ENCODE measurements at places on chromosomes 13 and 19.
A peak's percentile ranks its signal among the peaks of the same experiment; 100 is the strongest.

- no peaks in the 10 kb centered on the region for H3K4me1 ChIP-seq
- H3K27ac ChIP-seq: no peak overlapping the region
- H3K36me3 ChIP-seq: no peaks in the 10 kb centered on the region
- DNase-seq: no peak
- no peaks in the 10 kb centered on the region for H3K27me3 ChIP-seq
These were observed 418.1 kb upstream of the ARGLU1 start for GRCh38 chr13:106986033-106986484.

GRCh38 chr13:84126671-84127171 lies 244.4 kb upstream of the SLITRK1 start:
- no peak for DNase-seq
- H3K4me1 ChIP-seq: no peaks in the 10 kb centered on the region
- no peak overlapping the region for H3K27ac ChIP-seq
- H3K36me3 ChIP-seq: no peaks in the 10 kb centered on the region
- no peak overlapping the region for H3K4me3 ChIP-seq

- H3K27ac ChIP-seq: no peak overlapping the region
- DNase-seq: no peak
- H3K4me3 ChIP-seq: no peak overlapping the region
- H3K27me3 ChIP-seq: no peaks in the 10 kb centered on the region
These were observed 903.1 kb downstream of the SLITRK6 start for GRCh38 chr13:84896128-84896527.

DNA sequence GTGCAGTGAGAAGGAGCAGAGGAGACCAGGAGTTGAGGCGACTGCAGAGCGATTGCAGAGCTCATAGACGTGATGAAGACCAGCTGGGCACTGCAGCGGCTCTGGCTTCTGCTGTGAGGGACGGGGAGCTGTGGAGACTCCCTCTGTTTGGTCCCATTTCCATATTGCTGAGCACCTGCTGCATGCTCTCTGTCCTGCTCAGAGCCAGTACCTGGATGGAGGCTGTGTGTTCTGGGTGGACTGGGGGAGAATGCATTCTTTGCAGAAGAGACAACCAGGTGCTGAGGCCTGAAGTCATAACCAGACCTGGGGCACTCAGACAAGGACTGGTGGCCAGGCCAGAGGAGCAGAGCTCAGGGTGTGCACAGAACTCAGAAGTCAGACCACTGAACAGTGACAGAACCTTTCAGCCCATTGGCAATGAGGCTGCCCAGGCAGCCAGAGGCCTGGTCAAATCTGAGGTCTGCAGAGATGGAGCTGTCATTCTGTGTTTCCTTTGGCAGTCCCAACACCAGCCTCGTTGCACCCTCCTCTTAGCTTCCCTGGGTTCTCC lies 1.3 kb upstream of the A1BG start:
- DNase-seq: no peak
- H3K27me3 ChIP-seq: no peaks in the 10 kb centered on the region
- H3K36me3 ChIP-seq: peaks cover 13% of the 10 kb centered on the region
- no peak overlapping the region for H3K4me3 ChIP-seq

GRCh38 chr19:17873786-17874757 lies 2.3 kb downstream of the SLC5A5 start:
- H3K36me3 ChIP-seq: no peaks in the 10 kb centered on the region
- H3K4me3 ChIP-seq: peak overlapping the region; percentile 57
- DNase-seq: peak; percentile 56

- no peak for DNase-seq
- H3K36me3 ChIP-seq: no peaks in the 10 kb centered on the region
- no peaks in the 10 kb centered on the region for H3K27me3 ChIP-seq
- no peak overlapping the region for H3K27ac ChIP-seq
- no peak overlapping the region for H3K4me3 ChIP-seq
These were observed 197.0 kb downstream of the MAB21L1 start for GRCh38 chr13:35279500-35279899.

DNA sequence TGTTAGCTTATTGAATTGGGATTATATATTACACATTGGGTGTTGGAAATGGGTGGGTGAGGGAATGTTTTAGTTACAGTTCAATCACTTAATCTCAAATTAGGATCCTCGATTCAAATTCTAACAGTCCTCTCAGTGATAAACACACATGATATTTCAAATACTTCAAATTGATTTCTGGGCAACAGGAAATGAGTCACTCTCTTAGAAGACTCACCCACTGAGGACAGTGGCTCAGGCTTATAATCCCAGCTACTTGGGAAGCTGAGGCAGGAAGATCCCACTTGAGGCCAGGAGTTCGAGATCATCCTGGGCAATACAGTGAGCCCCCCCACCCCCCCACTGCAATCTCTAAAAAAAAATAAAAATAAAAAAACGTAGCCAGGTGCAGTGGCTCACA lies 435.3 kb downstream of the KLF12 start:
- no peak for DNase-seq
- no peaks in the 10 kb centered on the region for H3K27me3 ChIP-seq
- H3K36me3 ChIP-seq: peaks cover 33% of the 10 kb centered on the region

DNA sequence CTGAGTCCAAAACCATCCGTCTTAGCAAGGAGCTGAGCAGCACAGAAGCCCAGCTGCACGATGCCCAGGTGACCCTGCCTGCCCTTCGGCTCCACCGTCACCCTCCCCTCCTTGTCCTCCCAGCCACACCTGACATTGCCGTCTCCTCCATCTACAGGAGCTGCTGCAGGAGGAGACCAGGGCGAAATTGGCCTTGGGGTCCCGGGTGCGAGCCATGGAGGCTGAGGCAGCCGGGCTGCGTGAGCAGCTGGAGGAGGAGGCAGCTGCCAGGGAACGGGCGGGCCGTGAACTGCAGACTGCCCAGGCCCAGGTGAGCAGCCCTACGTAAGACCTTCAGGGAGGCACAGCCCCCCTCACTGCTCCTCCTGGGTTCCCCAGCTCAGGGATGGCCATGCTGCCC lies 49.1 kb downstream of the KCNC3 start:
- H3K4me1 ChIP-seq: no peaks in the 10 kb centered on the region
- no peaks in the 10 kb centered on the region for H3K36me3 ChIP-seq
- H3K4me3 ChIP-seq: no peak overlapping the region
- H3K27me3 ChIP-seq: no peaks in the 10 kb centered on the region

DNA sequence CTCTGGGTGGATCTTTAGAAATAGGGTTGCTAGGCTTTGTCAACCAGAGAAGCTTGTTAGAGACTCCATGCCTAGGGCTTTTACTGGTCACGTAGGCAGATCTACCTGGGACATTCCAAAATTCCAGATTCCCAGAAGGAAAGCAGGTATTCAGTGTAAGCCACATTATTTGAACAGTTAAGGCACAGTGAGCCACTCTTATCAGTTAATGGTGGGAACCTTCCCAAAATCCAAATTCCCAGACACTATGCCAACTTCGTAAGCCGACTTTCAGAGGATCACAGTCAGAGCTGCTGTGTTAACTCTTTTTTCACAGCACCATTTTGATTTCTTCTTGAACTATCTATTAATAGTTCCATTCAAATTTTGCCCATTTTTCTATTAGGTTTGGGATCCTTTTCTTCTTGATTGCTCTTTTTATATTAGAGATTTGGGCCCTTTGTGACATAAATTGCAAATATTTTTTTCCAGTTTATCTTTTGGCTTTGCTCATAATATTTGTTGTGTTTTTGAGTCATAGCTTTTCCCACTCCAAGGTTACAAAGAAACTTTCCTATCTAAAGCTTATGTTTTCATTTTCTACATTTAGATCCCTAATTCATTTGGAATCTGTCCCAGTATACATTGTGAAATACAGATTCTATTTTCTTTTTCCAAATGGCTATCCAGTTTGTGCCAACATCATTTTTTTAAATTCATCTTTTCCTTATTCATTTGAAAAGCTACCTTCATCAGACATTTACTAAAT lies 77.3 kb downstream of the DHRS12 start:
- H3K36me3 ChIP-seq: peaks cover 6% of the 10 kb centered on the region
- DNase-seq: no peak
- H3K4me3 ChIP-seq: no peak overlapping the region
- H3K27me3 ChIP-seq: no peaks in the 10 kb centered on the region
- peaks cover 4% of the 10 kb centered on the region for H3K4me1 ChIP-seq
- no peak overlapping the region for H3K27ac ChIP-seq

DNA sequence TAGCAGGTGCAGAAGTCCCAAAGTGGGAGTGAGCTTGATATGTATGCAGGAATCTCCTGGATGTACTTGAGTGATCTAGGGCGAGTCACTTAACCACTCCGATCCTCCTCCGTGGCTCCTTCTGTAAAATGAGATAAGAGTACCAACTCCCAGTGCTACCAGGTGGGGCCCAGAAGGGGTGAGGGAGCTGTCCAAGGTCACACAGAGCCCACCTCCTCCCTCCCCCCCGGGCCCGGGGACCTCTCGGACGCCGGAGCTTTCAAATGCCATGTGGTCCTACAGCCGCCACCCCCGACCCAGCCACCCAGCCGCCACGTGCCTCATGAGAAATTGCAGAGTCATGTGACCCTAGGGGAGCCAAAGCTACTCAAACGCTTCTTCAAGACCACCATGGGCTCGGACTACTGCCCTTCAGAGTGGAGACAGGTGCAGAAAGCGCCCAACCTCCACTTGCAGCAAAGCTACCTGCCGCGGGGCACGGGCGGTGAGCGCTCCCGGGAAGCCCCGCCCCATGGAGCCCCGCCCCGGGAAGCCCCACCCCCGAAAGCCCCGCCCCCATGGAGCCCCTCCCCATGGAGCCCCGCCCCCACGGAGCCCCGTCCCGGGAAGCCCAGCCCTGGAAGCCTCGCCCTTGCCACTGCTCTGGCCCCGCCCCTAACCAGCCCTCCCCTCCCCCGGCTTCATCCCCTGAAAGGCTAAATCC lies 10.1 kb upstream of the ZNF358 start:
- H3K36me3 ChIP-seq: no peaks in the 10 kb centered on the region
- H3K4me3 ChIP-seq: peak overlapping the region; percentile 30
- DNase-seq: no peak

GRCh38 chr19:48480183-48480557 lies 11.0 kb downstream of the CYTH2 start:
- no peak for DNase-seq
- peak overlapping the region; percentile 73 for H3K27ac ChIP-seq
- H3K27me3 ChIP-seq: no peaks in the 10 kb centered on the region
- peaks cover 20% of the 10 kb centered on the region for H3K36me3 ChIP-seq
- H3K4me1 ChIP-seq: peaks cover 12% of the 10 kb centered on the region

DNA sequence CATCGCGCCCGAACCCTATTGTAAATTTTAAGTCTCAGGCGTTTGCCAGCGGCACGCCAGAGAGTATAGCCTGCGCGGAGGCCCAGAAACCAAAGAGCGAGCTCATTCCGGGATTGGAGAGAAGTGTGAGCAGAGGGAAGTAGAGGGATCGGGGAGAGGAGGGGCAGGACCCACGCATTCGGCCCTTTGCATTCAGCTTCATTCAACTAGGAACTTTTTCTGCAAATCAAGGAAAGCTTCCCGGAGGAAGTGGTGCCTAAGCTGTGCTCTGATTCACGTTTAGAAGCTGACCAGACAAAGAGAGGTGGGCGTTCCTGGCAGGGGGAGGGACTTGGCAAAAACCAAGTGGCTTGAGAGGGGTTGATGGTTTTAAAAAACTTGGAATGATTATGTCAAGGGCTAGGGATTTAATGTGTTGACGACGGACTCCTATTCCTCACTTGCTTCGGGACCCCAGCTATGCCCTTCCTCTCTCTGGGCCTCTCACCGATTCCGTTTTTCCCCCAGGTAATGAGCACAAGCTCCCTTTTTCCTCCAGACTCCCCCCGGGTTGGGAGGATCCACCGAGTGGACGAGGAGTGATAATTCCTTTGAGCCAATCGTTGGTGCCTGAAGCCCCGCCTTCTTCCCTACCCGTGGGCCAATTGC lies 811 bp upstream of the PRMT1 start:
- H3K4me3 ChIP-seq: peak overlapping the region; percentile 98
- no peaks in the 10 kb centered on the region for H3K27me3 ChIP-seq
- peaks cover 23% of the 10 kb centered on the region for H3K4me1 ChIP-seq
- H3K36me3 ChIP-seq: peaks cover 28% of the 10 kb centered on the region

DNA sequence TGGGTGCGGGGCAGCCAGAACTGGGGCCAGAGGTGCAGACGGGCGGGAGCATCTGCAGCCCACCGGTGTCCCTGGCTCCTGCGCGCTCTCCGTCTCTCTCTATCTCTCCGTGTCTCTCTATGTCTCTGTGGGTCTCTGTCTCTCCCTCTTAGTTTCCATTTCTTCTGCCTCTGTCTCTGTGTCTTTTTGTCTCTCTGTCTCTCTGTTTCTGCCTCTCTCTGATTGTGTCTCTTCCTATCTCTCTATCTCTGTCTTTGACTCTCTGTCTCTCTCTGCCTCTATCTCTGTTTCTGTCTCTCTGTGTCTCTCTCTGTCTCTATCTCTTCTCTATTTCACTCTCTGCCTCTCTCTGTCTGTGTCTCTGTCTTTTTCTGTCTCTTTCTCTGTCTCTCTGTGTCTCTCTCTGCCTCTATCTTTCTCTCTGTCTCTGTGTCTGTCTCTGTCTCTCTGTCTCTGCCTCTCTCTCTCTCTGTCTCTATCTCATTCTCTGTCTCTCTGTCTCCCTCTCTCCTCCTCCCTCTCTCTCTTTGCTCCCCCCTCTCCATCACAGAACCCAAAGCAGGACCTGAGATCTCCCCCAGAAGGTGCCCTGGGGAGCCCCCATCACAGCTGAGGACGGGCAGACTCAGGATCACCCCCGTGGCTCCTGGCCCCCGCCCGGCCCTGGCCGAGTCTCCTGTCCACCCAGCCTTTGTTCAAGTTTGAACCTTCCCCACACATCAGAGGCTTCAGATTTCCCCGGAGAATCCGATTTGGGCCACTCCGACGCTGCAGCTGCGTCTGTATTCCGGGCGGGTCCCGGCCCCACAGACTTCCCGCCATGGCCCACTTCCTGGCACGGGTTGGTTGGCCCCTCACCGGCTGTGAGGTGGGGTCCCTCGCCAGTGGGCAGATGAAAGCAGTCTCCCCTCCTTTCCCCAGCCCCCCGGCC lies 48.6 kb upstream of the TCF3 start:
- no peak for DNase-seq
- peaks cover 4% of the 10 kb centered on the region for H3K4me1 ChIP-seq
- peaks cover 17% of the 10 kb centered on the region for H3K27me3 ChIP-seq

DNA sequence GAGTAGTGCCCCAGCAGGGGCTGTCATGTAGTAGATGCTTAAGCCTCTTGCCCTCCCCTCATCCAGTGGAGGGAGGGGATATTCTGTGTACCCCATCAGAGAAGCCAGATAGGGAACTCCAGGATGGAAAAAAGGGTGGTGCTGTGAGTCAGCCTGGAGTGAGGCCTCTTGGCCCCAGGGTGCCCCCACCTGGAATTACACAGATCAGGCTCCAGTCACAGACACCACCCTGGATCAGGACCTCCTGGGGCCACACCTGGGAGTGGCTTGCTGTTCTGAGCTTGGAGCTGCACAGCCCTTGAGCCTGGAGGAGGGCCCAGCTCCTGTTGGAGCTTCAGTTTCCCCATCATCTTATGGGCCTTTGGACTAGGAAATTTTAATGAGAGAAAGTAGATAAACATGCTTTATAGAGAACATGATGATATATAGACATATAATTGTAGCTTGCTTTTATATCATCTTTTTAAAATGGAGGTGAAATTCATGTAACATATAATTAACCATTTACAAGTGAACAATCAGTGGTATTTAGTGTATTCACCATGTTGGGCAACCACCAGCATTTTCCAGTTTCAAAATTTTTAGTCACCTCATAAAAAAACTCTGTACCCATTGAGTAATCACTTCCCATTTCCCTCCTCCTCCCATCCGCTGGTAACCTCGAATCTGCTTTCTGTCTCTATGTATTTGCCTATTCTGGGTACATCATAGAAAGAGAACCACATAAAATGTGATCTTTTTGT lies 24.6 kb downstream of the CYP4F22 start:
- H3K4me3 ChIP-seq: no peak overlapping the region
- H3K4me1 ChIP-seq: peaks cover 26% of the 10 kb centered on the region
- DNase-seq: no peak
- H3K27me3 ChIP-seq: peaks cover 6% of the 10 kb centered on the region
- peaks cover 6% of the 10 kb centered on the region for H3K36me3 ChIP-seq

- H3K27me3 ChIP-seq: no peaks in the 10 kb centered on the region
- no peak for DNase-seq
- H3K36me3 ChIP-seq: no peaks in the 10 kb centered on the region
These were observed 112.7 kb upstream of the TSHZ3 start for GRCh38 chr19:31461814-31462539.
